ENCODE measurements at places on chromosomes 2 and 18. TPM values are rescaled to one million over a fixed set of nuclear protein-coding genes. Genes with fewer than 3 reads are reported as not detected.

Gene AP1S3
- polyA plus RNA-seq = 4.2 TPM

Gene SLC30A3
- polyA plus RNA-seq = not detected

DNA sequence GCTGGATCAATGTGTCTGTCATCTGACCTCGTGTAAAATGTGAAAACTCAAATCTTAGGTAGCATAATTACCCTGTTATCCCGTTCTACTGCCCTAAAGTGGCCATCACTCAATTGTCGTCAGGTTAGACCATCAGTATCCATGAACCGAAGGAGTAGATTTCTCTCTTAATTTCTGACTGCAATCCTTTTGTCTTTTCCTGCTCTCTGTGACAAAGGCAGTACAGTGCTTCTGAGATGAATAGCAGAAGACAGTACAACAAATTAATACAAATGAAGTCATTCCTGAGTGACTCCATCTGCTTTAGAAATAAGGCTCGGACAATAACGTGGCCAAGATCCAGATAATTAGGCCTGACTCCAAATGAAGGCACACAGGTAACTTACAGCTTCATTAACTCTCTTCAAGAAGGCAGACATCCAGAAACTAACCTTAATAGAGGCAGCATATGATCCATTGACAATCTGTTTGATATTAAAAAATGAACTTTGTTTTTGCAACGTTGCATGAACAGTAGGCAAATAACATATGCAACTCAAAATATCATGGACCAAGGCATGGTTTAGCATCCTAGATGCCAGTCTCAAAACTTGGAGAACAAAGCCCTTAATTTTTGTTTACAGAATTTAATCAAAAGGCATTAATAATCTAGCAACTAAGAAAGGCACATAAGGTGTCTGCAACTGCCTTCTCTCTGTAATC lies 96.7 kb upstream of the CDH20 start:
- H3K4me1 ChIP-seq = no peaks in the 10 kb centered on the region
- H3K27ac ChIP-seq = no peak overlapping the region
- no peaks in the 10 kb centered on the region for H3K36me3 ChIP-seq
- H3K27me3 ChIP-seq = no peaks in the 10 kb centered on the region
- DNase-seq = no peak

DNA sequence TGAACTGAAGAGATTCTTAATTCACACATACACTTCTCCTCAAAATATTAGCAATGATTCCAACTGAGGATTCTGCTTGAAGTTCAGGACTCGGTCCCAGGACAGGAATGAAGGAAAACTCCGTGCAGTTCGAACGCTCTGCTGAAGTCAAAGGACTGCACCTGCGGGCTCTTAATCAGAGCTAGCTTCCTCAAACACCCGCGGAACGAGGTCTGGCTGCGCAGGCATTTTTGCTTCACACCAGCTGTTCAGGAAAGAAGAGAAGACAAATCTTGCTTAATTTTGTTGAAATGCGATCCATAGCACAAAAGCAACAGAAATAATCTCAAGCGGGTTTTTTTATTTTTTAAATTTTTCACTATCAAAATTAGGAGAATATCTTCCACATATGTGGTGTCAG lies 175.6 kb downstream of the LAMA1 start:
- H3K4me3 ChIP-seq = no peak overlapping the region
- no peaks in the 10 kb centered on the region for H3K4me1 ChIP-seq
- H3K36me3 ChIP-seq = no peaks in the 10 kb centered on the region
- H3K27ac ChIP-seq = no peak overlapping the region
- peaks cover 3% of the 10 kb centered on the region for H3K27me3 ChIP-seq
- DNase-seq = no peak

DNA sequence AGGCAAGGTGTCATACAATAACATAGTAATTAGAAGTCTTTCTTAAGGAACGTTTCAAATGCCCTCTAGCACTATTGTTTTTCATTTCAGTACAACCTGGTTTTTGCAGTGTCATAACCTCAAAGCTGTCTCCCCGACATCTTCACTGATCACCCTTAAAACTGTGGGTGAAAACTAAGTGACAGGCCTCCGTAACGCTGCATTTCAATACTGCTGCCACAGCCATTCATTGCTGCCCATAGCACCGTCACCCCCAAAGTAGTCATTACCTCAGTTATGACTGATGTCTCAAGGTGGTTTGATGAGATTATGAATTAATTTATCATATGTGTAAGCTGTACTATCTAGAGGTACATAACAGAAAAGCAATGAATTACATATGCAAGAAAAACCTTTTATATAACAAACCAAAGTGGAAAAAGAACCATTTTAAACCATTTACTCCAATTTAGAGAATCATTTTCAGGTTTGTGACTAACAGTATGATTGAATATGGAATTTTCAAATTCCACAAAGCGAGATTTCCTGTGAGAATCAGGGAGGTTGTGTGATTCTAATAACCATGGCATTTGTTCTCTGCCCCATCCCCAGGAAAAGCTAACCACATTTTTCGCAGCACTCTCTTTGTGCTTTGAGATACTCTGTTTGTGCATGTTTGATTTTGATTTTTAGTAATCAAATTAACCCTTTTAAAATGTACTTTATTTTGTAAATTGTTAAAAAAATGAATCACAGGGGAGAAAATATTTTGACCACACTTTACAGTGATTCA lies 263.0 kb downstream of the PTGR3 start:
- no peaks in the 10 kb centered on the region for H3K36me3 ChIP-seq
- DNase-seq = no peak
- peaks cover 28% of the 10 kb centered on the region for H3K4me1 ChIP-seq
- no peak overlapping the region for H3K27ac ChIP-seq
- H3K27me3 ChIP-seq = no peaks in the 10 kb centered on the region

DNA sequence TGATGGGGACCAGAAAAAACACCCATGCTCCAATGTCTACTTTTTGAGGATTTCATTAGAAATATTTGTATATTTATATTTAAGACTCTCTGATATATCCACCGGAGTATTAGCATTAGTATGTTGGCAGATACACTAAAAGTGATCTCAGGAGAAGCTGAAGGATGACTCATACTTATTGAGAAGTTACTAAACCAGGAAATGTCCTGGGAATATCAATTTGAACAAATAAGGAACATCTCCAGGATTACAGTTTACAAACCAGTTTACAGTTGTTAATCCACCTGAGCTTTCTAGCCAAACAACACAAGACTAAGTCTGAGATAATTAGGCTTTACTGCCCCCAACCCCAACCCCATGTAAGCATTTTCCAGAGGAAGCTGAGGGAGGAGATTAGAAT lies 16.1 kb upstream of the DPP4 start:
- DNase-seq = no peak
- H3K4me3 ChIP-seq = no peak overlapping the region
- no peaks in the 10 kb centered on the region for H3K36me3 ChIP-seq
- H3K27ac ChIP-seq = no peak overlapping the region

DNA sequence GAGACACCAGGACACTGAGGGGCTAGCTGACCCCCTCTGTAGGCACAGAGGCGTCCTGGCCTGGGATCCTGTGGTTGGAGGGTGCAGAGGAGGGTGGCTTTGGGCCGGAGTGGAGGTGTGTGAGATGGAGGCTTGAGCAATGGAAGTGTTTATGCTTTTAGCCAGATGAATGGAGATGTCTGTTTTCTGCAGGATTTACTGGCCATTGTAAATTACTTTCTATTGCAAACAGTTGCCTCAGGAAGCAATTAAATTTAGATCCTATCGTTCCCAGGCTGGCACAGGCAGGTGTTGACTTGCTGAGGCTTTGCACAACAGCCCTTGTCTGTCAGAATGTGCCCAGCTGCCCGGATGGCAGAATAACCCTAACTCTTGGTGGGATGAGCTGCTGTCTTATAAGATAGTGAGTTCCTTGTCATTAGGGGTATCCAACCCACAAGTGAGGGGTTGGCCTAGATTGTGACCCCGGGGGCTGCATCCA lies 1.8 kb upstream of the ARID5A start:
- H3K4me1 ChIP-seq = peaks cover 40% of the 10 kb centered on the region
- no peak for DNase-seq
- no peaks in the 10 kb centered on the region for H3K36me3 ChIP-seq
- peaks cover 24% of the 10 kb centered on the region for H3K27me3 ChIP-seq
- peak overlapping the region; percentile 30 for H3K27ac ChIP-seq

GRCh38 chr2:73290049-73290839 lies 3.1 kb downstream of the EGR4 start:
- peaks cover 37% of the 10 kb centered on the region for H3K27me3 ChIP-seq
- peaks cover 25% of the 10 kb centered on the region for H3K4me1 ChIP-seq
- DNase-seq = peak; percentile 28
- H3K36me3 ChIP-seq = no peaks in the 10 kb centered on the region
- H3K4me3 ChIP-seq = no peak overlapping the region

GRCh38 chr2:157364257-157364974 lies 38.8 kb upstream of the ERMN start:
- peaks cover 7% of the 10 kb centered on the region for H3K27me3 ChIP-seq
- peak overlapping the region; percentile 24 for H3K27ac ChIP-seq
- no peak for DNase-seq
- peaks cover 7% of the 10 kb centered on the region for H3K36me3 ChIP-seq
- peaks cover 39% of the 10 kb centered on the region for H3K4me1 ChIP-seq

- H3K27ac ChIP-seq = no peak overlapping the region
- peaks cover 51% of the 10 kb centered on the region for H3K27me3 ChIP-seq
- no peaks in the 10 kb centered on the region for H3K36me3 ChIP-seq
- DNase-seq = no peak
These were observed 3.1 kb upstream of the EMX1 start for GRCh38 chr2:72914206-72914559.

GRCh38 chr2:21489080-21489479 lies 365.3 kb downstream of the TDRD15 start:
- H3K27me3 ChIP-seq = no peaks in the 10 kb centered on the region
- no peaks in the 10 kb centered on the region for H3K36me3 ChIP-seq
- H3K4me3 ChIP-seq = no peak overlapping the region
- H3K4me1 ChIP-seq = no peaks in the 10 kb centered on the region

GRCh38 chr2:13611939-13612338 lies 895.2 kb downstream of the TRIB2 start:
- no peak overlapping the region for H3K27ac ChIP-seq
- no peaks in the 10 kb centered on the region for H3K36me3 ChIP-seq
- no peak overlapping the region for H3K4me3 ChIP-seq
- no peak for DNase-seq

All from immature natural killer cell (primary cell).